ENCODE measurements at places on chromosomes 12 and 14.

- DNase-seq = peak; percentile 37
These were observed 1.2 kb downstream of the CDK2AP1 start for GRCh38 chr12:123270214-123271000.

GRCh38 chr14:95725685-95726336 is 11.9 kb upstream of the TCL1A start:
- DNase-seq = no peak

GRCh38 chr12:89672589-89672979 is 36.1 kb downstream of the ATP2B1 start:
- DNase-seq = no peak

DNA sequence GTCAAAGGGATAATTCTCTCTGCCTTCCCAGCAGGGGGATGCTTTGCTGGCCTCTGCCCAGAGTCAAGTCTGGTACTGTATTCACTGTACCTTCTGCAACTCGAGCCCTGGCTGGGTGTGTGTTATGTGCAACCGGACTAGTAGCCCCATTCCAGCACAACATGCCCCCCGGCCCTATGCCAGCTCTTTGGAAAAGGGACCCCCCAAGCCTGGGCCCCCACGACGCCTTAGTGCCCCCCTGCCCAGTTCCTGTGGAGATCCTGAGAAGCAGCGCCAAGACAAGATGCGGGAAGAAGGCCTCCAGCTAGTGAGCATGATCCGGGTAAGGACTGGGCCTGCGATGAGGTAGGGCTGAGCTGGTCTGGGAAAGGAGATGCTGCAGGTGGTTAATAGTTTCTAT is 3.3 kb downstream of the RNF31 start:
- no peak for DNase-seq

DNA sequence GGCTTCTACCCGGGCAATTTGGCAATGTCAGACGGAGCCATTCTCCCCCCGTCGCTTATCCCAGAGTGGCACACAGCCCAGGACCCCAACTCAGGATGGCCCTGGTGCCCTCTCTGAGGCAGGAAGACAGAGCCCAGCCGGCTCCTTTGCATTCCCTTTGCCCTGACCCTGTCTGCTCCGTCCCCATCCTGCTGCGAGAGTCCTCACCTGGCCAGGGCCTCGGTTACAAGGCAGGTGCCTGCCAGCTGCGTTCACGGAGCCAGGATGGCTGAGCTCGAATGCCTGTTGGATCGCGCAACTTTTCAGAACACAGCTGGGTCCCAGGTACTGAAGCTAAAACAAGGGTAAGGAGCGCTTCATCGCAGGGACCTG is 18.6 kb downstream of the LRTM2 start:
- no peak for DNase-seq

- DNase-seq = no peak
These were observed 16.4 kb upstream of the PITPNM2 start for GRCh38 chr12:123167329-123167728.

DNA sequence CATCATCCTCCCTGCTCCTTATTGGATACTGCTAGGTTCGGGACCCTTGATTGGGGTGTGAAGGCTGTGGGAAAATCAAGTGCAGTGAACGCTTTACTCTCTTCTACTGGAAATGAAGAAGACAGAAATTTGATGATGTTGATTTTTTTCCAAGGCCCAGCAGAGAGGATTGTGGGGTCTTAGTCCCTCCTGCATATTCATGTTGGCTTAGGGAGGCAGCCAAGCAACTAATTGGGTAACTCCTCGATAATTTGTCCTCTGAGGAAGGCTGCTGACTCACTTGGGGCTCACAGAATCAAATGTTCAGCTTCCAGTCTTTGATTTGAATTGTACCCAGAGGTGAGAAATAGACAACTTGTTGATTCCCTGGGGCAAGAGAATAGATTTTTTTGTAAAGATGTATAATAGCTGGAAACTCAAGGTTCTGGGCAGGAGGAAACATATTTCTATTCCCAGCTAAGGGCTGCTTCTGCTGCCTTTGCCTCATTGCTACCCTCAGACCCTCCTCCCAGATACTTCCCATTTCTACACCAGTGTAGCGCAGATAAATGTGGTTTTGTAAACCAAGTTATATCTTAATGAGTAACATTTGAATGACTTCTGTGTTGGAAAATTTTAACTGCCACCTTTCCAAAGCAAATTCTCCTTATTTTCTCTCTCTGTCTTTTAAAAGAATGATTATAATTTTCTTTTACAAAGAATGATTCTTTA is 21.7 kb downstream of the NEUROD4 start:
- DNase-seq = no peak

- no peak for DNase-seq
These were observed at the start of gene ABCD2 for GRCh38 chr12:39619660-39620433. TSS of gene ABCD2 (minus strand) at chr12:39619803. CDS start at chr12:39619615, 188 bp downstream.

DNA sequence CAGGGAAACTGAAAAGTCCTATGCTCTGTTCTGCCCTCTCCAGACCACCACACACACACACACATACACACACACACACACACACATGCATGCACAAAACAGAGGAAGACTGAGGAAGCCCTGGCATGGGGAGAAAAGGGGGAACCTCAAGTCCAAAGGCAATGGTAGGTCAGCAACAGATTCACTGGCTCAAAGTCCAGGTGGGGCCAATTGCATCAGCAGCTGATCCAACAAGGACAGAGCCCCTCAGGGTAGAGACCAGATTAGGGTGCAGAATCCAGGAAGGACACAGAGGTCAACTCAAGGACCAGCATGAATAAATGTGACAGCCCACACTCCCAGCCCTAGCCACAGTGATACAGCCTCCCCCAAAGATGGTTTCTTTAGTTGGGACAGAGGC is 425.0 kb upstream of the SOX5 start:
- DNase-seq = no peak

- peak; percentile 84 for DNase-seq
These were observed 835 bp downstream of the VEZT start for GRCh38 chr12:95218150-95219133.

- no peak for DNase-seq
These were observed at the start of gene RARG for GRCh38 chr12:53231921-53232645. TSS of gene RARG (minus strand) at chr12:53232209. CDS start at chr12:53227545, 4,664 bp downstream.

DNA sequence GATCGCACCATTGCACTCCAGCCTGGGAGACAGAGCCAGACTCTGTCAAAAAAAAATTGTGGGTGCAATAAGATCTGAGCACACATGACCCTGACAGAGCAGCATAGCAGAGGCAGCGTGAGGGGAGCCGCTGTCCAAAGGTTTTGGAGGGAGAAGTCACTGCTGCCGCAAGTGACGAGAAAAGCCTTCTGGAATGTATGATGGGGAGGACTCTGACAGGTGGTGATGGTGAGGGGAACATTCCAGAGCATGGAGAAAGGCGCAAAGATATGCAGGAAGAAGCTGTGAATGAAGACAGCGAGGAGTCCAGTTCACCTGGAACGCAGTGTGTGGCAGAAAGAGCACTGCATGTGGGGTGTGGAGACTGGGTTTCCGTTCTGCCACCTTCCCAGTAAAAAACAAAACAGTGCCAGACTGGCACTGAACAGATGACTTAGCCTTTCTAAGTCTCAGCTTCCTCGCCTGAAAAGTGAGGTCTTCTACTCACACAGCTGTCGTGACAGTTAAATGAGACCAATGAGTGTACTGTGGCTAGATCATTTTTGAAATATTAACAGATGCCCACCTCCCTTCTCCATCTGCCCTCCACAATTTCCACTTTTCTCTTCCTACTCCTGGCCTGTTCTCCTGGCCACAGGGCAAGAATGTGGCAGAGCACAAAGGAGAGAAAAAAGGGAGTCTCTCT is 53.4 kb upstream of the PTHLH start:
- DNase-seq = no peak
